Body of pancreas (tissue), 4 donors: ENCODE measurements at places on chromosomes 2 and 18. TPM values are rescaled to one million over a fixed set of nuclear protein-coding genes. Genes with fewer than 3 reads are reported as not detected.

COL3A1 gene
- total RNA-seq = 54.7 TPM

DNA sequence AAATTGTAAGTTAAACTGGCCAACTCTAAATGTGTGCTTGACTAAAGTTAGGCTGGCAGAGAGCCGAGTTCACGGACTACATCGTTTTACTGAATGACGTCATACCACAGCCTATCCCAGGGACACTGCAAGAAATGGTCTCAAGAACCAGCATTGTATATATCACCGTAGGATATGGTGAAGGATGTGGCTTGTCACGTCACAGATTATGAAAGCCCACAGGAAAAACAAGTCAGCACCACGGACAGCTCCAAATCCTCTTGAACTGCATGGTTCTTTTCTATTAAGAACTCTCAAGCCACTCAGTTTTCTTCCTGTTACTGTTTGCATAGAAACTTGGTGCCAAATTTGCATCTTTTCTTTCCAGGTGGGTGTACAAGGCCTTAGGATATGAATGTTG, 85.1 kb upstream of the ACAA2 start:
- H3K27me3 ChIP-seq = no peaks in the 10 kb centered on the region
- H3K27ac ChIP-seq = no peak overlapping the region
- peaks cover 19% of the 10 kb centered on the region for H3K4me1 ChIP-seq
- H3K4me3 ChIP-seq = no peak overlapping the region
- DNase-seq = peak; percentile 67
- peaks cover 6% of the 10 kb centered on the region for H3K36me3 ChIP-seq

GRCh38 chr2:102331311-102331980, 20.1 kb downstream of the IL1RL1 start:
- no peak overlapping the region for H3K27ac ChIP-seq
- no peak overlapping the region for H3K4me3 ChIP-seq
- peak; percentile 28 for DNase-seq
- no peaks in the 10 kb centered on the region for H3K4me1 ChIP-seq

DNA sequence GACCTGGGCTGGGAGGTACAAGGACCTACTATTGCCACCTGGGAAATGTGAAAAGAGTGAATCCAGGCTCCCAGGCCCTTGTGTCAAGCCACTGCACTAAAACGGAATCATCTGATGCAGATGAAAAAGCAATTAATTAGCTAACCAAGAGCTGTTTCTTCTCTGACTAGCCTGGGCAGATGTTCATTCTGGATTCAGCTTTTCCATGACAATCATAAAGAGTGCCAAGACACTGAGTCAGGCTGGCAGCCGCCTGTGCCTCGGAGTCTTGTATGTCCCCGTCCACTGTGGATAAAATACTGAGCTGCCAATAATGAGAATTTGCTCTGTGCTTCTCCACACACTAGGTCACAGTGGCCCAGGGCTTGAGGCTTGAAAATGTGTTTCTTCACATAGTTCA, 21.7 kb upstream of the LCLAT1 start:
- H3K27ac ChIP-seq = no peak overlapping the region
- H3K4me3 ChIP-seq = no peak overlapping the region
- H3K4me1 ChIP-seq = no peaks in the 10 kb centered on the region
- H3K36me3 ChIP-seq = no peaks in the 10 kb centered on the region

DNA sequence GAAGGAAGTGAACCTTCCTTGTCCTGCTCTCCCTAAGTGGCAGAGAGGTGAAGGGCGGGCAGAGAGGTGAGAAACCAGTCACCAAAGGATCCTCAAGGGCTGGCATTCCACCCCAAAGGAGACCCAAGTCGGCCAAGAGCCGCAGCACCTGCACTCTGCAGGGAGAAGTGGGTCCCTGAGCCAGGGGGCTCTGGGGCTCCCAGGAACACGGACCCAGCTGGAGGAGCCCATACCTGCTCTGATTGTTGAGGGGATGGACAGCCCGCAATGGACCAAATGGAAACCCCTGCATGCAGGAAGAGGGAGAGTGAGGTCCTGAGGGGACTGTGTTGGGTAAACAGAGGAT, 233.3 kb downstream of the ATAD2B start:
- H3K27me3 ChIP-seq = no peaks in the 10 kb centered on the region
- H3K4me3 ChIP-seq = no peak overlapping the region
- H3K36me3 ChIP-seq = no peaks in the 10 kb centered on the region
- H3K27ac ChIP-seq = no peak overlapping the region
